Lower lobe of right lung (tissue), 2 donors: ENCODE measurements at places on chromosomes 13 and 19. TPM values are rescaled to one million over a fixed set of nuclear protein-coding genes. Genes with fewer than 3 reads are reported as not detected.

IZUMO4 gene
- total RNA-seq, result 7.4 TPM

LRRC63 gene
- 1.7 TPM for total RNA-seq

ICAM5 gene
- total RNA-seq, result 15.3 TPM

SULT2A1 gene
- not detected for total RNA-seq

SLC5A5 gene
- 0.18 TPM for total RNA-seq

ENOX1 gene
- total RNA-seq, result 2.0 TPM

CYSLTR2 gene
- 2.6 TPM for total RNA-seq

ZNF43 gene
- total RNA-seq, result 14.8 TPM

GRCh38 chr13:24090049-24090448, 70.5 kb upstream of the SPATA13 start:
- DNase-seq, result no peak

- no peak for DNase-seq
These were observed 212.8 kb downstream of the RFC3 start for GRCh38 chr13:34030782-34031181.

GRCh38 chr13:99958406-99959126, 13.0 kb downstream of the ZIC5 start:
- DNase-seq, result no peak

DNA sequence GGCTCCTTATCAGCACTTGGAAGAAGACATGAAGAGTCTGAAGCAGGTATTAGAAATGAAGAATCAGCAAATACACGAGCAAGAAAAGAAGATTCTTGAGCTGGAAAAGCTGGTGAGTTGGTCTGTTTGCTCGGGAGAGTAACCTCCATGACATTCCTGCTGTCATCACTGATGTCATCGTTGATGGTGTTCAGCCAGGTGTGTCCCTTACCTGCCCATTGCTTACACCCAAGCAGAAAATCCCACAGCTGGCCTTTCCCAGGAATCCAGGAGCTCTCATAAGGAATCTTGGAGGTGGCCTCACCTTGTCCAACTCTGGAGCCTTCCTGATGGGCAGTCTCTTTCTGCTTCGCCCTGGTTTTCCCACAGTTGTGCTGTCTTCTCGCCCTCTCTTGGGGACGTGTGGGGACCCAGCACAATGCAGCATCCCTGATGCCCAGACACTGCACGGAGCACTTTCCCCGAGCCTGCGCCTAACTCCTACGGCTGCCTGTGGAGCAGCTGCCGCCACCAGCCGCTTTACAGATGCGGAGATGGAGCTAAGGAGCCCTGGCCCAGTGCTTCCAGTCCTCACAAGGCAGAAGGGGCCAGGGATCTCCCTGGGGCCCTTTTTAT, 97.0 kb downstream of the SLC7A1 start:
- DNase-seq, result no peak

DNA sequence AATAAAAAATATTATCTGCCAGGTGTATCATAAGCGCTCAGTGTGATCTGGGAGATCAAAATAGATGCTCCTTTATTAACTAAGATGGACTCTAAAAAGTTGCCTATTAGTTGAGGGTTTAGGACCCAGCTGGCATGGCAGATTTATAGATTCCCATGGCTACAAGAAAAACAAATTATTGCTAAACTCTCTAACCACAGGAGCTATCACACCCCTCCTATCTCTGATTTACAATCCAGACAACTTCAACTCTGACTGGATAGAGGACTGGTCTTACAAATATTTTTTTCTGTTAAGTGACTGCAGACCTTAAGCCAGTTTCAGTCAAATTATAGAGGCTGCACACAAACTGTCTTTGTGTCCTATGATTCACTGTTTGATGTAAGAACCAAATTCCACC, 45.4 kb upstream of the MYCBP2 start:
- DNase-seq, result no peak

- no peak for DNase-seq
These were observed 4.4 kb downstream of the DOCK6 start for GRCh38 chr19:11257846-11258380.

GRCh38 chr13:46572752-46573431, 19.9 kb downstream of the LRCH1 start:
- DNase-seq, result no peak

DNA sequence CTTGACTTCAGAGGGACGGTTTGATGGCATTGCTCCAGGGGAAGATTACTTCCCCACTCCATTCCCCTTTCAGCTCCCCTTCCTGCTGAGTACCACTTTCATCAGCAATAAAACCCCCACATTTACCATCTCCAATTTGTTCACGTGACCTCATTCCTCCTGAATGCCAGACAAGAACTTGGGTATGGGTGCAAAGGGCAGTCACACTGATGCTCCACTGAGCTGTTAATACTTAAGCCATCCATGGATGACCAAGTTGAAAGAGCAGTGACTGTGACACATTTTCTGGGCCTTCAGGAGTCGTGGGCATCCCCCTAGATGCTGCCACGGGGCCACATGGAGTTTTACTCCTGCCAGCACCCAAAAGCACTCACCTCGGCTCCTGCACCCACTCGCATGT, 93.1 kb downstream of the STOML3 start:
- no peak for DNase-seq

DNA sequence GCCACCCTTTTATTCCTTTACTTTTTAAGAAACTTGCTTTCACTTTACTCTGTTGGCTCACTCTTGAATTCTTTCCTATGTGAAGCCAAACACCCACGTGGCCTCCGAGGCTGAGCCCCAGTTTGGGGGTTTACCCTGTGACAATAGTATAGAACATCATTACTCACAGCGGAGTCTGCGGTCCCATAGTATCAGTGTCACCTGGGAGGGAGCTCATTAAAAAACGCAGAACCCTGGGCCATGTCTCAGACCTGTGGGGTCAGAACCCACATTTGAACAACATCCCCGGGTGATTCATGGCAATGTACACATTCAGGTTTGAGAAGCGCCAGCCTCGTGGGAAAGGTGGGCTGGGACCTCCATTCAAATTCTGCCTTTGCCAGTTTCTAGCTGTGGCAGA, 36.0 kb upstream of the UBL3 start:
- no peak for DNase-seq

DNA sequence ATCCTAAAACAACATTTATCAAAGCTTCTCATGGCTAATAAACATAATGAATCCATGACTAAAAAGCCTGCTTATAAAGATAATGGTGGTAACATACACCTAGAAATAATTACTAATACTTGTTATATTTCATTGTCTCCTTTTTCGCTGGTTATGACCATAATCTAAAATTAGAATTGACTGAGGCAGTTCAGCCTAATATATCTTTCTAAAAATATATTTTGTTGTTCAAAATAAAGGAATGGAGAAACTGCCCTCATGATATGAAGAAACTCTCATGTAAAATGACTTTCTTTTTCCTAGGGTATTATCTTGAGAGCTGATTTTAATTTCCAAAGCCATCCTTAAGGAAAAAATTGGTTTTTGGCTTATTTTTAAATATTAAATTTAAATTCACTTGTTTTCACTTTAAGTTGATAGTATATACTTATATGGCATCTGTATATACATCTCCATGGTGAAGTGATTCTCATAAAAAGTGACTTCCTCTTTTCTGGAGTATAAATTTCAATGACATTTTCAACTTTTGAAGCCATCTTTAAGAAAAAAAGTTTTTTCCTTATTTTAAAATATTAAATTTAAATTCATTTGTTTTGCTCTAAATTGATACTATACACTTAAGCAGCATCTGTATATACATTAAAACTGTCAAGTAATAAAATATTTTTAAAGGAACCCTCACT, 204.6 kb downstream of the VWA8 start:
- no peak for DNase-seq

DNA sequence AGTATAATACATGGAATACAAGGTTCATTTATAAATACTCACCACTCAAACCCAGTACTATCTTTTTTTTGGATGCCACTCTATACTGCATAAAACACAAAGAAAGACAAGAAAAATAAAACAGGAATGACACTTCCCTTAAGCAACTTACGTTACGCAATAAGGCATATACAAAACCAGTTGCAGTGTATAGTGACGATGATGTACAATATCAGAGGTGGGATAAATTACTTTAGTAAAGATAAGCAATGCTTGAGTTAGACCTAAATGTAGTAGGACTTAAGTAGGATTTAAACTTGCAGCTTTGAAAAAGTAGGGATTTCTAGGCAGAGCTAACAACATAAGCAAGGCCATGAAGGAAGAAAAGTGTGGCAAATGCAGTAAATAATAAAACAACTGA, 374.9 kb downstream of the SPRY2 start:
- no peak for DNase-seq

DNA sequence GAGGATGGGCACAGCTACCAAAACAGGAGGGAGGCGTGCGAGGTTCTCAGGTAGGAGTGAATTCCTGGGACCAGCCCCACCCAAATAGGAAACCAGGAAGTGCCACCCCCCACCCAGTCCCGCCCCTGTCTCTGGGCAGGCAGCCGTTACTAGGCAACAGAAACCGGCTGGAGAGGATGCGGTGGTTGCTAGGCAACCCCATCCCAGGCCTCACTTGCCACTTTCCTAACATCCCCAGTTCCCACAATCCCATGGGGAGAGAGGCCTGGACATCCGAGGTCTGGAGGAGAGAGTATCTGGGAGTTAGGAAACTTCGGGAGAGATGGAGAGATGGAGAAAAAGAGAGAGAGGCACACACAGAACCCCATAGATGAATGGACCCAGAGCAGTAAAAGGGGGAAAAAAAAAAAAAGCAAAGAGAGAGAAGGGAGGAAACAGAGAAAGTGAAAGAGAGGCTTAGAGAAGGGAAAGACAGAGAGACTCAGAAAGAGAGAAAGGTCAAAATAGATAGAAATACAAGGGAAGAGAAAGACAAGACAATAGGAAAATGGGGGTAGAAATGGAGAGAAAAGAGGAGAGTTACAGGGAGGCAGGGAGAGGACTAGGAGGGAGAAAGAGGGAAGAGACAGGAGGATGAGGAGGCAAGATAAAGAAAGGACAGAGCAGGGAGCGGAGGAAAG, 3.8 kb downstream of the GRIK5 start:
- no peak for DNase-seq

- DNase-seq, result no peak
These were observed 19.4 kb downstream of the PLVAP start for GRCh38 chr19:17357724-17358123.

GRCh38 chr13:79483086-79483706, 2.2 kb downstream of the NDFIP2 start:
- no peak for DNase-seq

- no peak for DNase-seq
These were observed 47.8 kb downstream of the UBL3 start for GRCh38 chr13:29802621-29803020.

DNA sequence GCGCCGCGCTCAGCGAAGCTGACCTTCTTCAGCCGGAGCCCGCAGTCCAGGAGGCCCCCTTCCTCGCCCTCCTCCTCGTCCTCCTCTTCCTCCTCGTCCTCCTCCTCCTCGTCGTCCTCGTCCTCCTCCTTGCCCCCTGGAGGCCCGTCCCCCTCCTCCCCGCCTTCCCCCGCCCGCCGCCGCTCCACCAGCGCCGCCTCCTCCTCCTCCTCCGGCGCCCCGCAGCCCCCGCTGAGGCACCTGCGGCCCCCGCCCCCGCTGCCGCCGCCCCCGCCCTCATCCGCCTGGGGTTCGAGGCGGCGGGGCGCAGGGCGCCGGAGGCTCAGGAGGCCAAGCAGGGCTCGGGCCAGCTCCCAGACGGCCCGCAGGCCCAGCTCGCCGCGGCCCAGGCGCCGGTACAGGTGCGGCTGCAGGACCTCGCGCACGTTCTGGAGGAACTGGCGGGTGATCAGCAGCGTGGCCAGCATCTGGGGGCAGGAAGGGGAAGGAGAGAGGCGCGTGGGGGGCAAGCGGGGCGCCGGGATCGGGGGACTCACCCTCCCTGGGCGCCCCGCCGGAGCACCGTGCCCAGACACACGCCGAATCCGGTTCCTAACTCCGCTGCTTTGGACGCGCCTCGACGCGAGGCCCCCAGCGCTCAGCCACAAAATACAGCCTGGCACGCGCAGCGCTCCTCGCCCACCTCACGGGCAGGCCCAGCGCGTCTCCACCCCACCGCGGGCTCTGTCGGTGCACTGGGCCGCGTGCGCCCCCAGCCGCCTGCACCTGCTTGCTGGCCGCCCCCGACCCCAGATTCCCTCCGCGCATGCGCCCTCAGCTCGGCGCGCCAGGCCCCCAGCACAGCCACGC, 5.9 kb downstream of the ANO8 start:
- no peak for DNase-seq
